ENCODE measurements at places on chromosomes 3 and 15.

- no peak for DNase-seq
Observed at GRCh38 chr3:140006331-140006730, 71.3 kb downstream of the CLSTN2 start.

GRCh38 chr3:4409971-4410573 is 57.0 kb downstream of the SUMF1 start:
- no peak for DNase-seq

DNA sequence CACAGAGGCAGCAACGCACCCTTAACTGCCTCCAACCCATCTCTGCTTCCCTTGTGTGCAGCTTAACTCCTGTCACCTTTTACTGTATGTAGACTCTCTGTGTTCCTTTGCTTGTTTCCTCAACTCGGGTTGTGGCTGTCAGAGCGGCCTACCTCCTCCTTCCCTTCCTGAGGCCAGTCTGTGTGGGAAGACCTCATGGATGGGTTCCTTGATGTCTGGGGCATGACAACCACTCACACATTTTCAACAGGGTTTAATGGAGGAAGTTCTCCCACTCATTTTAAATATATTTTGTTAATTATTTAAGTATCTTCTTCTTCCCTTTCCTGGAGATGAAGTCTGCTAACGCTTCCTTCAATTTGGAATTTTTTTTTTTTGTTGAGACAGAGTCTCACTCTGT is 1.8 kb upstream of the CSPG5 start:
- DNase-seq: no peak

DNA sequence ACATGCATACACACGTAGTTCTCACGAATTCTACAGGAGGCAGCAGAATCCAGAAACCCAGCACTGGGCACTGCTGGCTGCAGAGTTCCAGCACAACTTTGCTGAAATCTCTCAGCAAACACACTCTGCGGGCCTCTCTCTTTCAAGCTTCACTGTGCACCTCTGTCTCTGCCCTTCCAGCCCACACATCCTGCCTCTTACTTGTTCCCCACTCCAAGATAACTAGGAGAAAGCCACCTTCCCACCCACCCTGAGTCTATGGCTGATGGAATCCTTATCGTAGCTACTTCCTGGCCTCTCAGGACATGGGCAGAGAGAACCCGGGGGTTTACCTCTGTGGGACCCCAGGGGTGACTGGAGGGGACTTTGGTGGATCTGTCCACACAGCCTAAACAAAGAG is 11.9 kb downstream of the ANP32A start:
- DNase-seq: no peak

- DNase-seq: no peak
Observed at GRCh38 chr3:15782429-15782828, 15.3 kb downstream of the ANKRD28 start.

DNA sequence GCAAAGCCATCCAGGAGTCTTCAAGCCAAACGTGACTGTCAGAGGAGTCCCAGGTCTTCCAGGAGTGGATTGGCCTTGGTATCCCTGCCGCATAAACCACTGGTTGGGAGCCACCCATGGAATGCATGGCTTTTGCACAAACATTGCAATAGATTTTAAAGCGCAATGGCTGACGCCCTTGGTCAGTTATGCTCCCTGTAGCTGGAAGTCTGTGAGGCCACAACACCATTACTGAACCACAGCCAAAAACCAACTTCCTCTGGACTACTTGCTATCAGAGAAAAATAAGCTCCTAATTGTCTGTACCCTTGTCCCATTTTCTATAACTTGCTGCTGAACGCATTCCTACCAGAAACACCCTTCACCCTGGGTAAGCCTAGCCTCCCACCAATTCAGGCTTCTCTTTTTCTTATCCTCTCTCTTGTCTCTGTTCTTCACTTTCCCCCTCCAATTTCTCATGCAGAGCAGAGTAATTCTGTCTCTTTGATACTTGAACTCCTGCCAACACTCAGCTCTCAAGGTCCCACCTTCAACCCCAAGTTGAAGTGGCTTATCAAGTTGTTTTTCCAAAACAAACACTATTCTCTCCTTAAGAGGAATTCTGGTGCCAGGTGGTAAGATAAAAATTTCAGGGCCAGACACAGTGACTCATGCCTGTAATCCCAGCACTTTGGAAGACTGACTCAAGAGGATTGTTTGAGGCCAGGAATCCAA is 176.4 kb upstream of the UBE2E1 start:
- no peak for DNase-seq

- DNase-seq: no peak
Observed at GRCh38 chr15:78360367-78360801, 20.2 kb downstream of the CRABP1 start.

- no peak for DNase-seq
Observed at GRCh38 chr3:157225001-157225400, 65.1 kb upstream of the CCNL1 start.

DNA sequence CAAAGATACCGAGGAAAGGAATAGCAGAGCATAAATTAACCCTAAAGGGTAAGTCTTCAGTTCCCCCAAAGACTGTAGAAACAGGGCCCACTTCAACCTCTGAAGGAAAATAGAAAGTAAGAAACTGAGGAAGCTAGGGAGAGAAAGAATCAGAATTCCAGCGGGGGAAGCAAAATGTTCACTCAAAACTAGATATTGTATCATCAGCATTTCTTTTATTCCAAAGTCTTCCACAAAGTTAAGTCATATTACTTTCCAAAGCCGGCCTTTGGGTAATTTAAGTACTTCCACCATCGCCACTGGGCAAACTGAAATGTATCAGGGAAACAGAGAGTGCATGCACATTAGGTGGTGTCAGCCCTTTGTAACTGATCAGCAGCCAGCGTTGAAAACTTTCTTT is 88.3 kb downstream of the RSL24D1 start:
- DNase-seq: no peak

DNA sequence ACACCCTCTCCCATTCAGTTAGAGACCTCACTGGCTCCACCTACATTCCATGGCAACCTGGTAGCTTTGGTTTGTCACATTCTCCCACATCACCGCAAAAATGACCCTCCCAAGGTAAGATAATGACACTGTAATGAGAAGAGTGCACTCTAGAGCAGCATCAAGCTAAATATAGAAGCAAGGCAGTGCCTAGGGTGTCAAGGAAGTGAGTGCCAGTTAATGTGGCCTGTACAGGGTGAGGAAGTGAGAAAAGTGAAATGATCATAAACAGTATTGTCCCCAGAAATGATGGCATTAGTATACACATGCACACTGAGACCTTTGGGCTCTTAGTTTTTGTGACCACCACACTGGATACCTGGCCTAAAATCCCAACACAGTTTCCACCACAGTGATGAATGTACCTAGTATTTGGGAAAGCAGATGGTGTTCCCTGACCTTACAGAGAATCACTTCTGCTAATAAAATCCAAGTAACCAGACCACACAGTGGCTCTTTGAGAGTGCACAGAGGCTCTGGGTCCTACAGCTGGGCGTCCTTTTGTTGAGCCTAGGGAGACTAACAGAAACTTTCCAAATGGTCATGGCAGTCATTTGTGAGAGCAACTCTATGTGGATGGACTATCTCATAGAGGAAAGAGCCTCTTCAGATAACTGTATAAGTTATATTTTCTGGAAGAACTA is 106.6 kb downstream of the ARPP21 start:
- DNase-seq: no peak

- DNase-seq: no peak
Observed at GRCh38 chr15:51879555-51879954, 50.1 kb downstream of the TMOD3 start.

DNA sequence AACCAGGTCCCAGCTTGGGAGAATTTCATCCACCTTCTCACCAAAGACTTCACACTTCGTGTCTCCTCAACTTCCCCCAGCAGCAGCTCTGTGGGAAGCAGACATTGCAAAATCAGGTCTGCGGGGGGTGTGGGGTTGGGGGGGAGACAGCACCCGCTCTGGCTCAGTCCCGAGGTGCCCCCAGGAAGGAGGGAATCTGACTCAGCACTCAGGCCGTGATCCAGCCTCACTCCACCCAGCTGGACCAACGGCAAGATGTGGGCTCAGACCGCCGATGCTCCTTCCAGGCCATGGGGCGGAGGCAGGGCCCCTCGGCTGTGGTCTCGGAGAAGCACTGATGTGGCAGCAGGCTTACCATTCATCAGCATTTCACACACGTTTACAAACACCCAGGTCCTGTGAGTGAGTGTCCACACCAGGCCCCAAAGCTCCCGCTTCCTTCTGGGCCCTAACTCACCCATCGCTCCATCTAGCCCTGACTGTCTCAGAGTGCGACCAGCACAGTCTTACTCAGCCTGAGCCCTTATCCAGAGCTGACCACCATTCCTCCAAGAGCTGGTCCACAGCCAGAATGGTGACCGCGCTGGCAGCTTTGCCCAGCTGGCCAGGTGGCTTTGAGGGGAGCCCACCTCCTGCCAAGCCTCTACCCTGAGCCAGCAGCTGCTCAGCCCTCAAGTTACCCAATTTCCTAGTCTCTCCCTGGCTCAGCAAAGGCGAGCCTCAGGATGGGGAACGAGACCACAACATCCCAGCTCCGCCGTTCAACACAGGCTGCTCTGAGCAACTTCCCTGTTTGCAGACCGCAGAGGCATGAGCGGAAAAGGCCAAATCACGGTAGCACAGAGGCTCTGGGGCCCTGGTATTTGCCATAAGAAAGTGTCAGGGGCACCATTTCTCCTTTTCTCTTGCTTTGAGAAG is 3.3 kb downstream of the STAB1 start:
- DNase-seq: peak; percentile 9

- no peak for DNase-seq
Observed at GRCh38 chr15:59244337-59244736, 37.7 kb downstream of the LDHAL6B start.

- DNase-seq: no peak
Observed at GRCh38 chr3:147297761-147298350, 108.5 kb downstream of the ZIC4 start.

GRCh38 chr15:57591822-57592367 is at the start of gene MYZAP:
TSS of gene MYZAP (plus strand) at chr15:57591904. CDS start at chr15:57592035, 131 bp downstream.
- no peak for DNase-seq

DNA sequence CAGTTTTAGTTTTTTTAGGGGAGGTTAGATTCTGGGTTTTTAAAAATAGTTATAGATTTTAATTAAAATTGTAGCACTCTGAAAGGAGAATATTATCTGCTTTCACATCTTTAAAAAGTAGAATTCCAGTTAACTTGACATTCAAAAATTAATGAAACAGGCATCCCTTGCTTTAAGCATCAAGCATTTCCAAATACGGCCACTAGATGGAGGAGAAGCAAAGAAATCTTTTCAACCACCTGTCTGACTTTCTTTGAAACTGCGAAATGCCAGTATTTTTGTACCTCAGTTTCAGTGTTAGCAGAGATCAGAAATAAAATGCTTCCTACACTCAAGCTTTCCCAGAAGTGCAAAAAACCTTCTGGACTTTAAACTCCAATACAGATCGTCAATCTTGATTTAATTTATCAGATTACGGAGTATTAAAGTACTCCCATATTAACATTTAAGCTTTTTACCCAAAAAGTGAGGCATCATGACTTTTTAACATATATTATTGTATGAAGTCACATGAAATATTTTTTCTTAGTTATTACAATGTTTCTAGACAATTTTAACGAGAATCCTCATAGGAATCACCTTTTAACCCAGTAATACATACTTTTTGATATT is 153.3 kb downstream of the P3H2 start:
- no peak for DNase-seq

GRCh38 chr3:161393310-161393709 is 22.0 kb upstream of the SPTSSB start:
- DNase-seq: no peak

GRCh38 chr15:49235446-49236124 is 65.5 kb downstream of the GALK2 start:
- DNase-seq: peak; percentile 18

DNA sequence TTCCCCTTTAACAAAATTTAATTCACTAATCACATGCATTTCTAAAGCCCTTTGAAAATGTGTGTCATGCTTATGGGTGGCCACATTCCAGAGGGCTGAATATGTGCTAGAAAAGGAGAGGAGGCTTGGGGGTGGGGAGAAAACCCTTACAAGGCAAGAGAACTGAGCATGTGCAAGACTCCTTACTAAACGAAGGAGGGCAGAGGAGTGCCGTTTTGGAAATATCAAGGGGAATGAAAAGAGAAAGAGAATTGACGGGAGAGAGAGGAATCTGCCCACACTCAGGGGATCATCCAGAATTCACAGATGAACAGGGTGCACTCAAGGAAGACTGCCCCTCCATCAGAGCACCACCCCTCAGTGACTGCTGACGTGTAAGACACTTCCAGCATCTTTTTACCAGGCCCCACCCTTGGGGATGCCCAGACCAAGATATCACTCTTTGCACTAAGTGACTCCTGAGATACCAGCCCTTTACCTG is 37.9 kb upstream of the TSC22D2 start:
- no peak for DNase-seq

GRCh38 chr3:185089343-185089742 is 63.5 kb downstream of the C3orf70 start:
- DNase-seq: no peak

GRCh38 chr15:33032053-33032452 is 162.5 kb downstream of the FMN1 start:
- DNase-seq: no peak

DNA sequence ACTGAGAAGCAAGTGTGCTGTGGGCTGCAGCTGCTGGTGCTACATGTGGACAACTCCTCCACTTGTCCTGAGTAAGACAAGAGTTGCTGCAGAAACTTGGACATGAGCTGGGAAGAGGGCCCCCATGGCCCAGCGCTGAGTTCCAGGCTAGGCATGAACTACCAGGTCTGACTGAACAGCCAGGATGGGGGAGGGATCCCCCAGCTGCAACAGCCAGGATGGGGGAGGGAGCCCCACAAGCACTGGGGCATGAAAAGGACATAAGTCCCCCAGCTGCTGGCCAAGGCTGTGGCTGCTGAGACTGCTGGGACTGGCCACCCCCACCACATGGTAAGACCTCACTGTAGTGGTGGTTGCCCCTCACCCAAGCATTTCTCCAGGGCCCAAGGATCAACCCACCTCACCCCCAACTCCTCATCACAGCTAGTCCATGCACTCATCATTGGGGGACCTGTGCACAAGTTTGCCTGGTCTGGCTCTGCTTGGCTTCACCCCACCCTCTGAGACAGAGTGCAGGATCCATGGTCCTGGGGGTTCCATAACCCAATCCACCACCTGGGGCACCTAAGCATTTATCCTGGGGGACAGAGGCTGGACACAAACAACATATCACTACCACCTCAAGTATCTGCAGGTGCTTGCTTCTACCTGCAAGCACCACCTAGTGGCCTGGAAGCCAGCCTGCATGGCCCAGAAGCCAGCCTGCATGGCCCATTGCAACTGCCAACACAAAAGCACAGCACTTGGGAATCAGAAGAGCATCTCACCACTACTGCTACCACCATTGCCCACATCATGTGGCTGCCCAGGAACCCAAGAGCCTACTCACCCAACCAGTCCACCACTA is 84.5 kb upstream of the STT3B start:
- DNase-seq: no peak

DNA sequence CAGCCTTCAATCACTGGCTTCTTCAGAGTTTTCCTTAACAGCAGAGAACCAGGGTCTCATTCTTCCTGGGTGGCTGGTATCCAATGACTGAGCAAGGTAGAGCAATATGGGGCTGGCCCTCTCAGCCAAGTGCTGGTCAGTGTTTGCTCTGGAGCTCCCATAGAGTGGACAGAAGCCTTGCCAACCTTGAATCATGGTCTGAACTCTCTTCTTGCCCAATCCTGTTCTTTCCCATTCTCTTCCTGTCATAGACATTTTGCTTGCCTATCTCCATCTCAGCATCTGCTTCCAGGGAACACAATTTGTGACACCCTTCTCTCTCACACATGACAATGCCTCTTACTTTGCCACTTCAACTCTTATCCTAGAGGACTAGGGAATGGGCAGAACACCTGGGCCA is 245.6 kb upstream of the PEX5L start:
- DNase-seq: no peak
